ENCODE measurements at places on chromosomes 13 and 19. TPM values are rescaled to one million over a fixed set of nuclear protein-coding genes. Genes with fewer than 3 reads are reported as not detected.

SLC25A41 gene
- 0.25 TPM for polyA plus RNA-seq

DCAF15 gene
- 27.8 TPM for polyA plus RNA-seq

FAM216B gene
- polyA plus RNA-seq, result not detected

NDUFA13 gene
- 291 TPM for polyA plus RNA-seq

TTC9B gene
- 0.07 TPM for polyA plus RNA-seq

RABAC1 gene
- 72.3 TPM for polyA plus RNA-seq

GJA3 gene
- 11.8 TPM for polyA plus RNA-seq

ANKLE1 gene
- 0.88 TPM for polyA plus RNA-seq

ONECUT3 gene
- not detected for polyA plus RNA-seq

SULT2A1 gene
- polyA plus RNA-seq, result 0.68 TPM

KLHL1 gene
- polyA plus RNA-seq, result 0.70 TPM

PROSER1 gene
- polyA plus RNA-seq, result 44.0 TPM

C1QTNF9 gene
- 0.38 TPM for polyA plus RNA-seq

LIM2 gene
- polyA plus RNA-seq, result 0.32 TPM

SOHLH2 gene
- 3.6 TPM for polyA plus RNA-seq

POU4F1 gene
- polyA plus RNA-seq, result 0.04 TPM

RYR1 gene
- 4.2 TPM for polyA plus RNA-seq

FXYD7 gene
- 0.64 TPM for polyA plus RNA-seq

PSG2 gene
- polyA plus RNA-seq, result not detected

SLC10A2 gene
- 0.88 TPM for polyA plus RNA-seq

ZNF616 gene
- 19.2 TPM for polyA plus RNA-seq

PVR gene
- polyA plus RNA-seq, result 42.7 TPM

TMEM190 gene
- not detected for polyA plus RNA-seq

SLC7A9 gene
- polyA plus RNA-seq, result 15.1 TPM

IFNL1 gene
- not detected for polyA plus RNA-seq

PLEKHG2 gene
- 115 TPM for polyA plus RNA-seq

CEACAM1 gene
- polyA plus RNA-seq, result 10.5 TPM
